ENCODE measurements at places on chromosomes 4 and X.
A peak's percentile ranks its signal among the peaks of the same experiment; 100 is the strongest.

- DNase-seq: no peak
These were observed 18.9 kb downstream of the FRAS1 start for GRCh38 chr4:78075986-78076385.

- peak; percentile 59 for DNase-seq
These were observed 29.0 kb downstream of the PDHA1 start for GRCh38 chrX:19372547-19373331.

DNA sequence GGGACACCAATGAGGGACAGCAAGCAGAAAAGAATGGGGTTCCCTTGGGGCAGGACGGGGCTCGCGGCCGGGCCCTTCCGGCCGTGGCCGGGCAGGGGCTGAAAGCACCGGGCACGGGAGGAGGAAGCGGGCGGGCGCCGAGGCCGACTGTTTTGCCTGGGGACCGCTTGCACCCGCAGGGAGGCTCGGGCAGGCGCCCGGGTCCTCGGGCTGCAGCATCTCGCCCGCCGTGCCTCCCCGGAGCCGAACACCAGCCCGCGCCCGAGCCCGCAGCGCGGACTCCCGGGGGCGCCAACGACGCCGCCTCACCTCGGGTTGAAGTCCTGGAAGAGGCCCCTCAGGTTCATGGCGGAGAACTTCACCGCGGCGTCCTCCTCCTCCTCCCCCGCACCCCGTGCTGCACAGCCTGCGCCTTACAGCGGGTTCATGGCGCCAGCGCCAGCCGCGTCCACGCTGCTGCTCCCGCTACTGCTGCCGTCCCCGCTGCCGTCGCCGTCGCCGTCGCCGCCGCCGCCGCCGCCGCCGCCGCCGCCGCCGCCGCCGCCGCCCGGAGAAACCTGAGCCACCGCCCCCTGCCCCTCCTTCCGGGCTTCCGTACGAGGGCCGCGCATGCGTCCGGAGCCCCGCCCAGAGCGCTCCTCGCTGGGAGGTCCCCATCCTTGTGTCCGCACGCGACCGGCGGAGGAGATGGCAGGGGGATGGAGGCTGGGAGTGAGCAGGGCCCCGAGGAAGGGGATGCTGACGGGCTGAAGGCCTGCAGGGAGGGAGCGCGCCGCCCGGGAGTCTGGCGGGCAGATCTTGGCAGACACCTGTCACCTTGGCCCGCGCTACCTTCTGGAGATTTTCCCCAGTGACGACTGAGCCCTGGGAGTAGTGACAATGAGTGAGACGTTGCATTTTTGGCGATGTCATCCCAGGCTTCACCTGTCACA, at the start of gene TMEM185A:
Gene TMEM185A (minus strand): TSS at position 559 of the 932 bp plus-strand sequence. CDS start 212 bp downstream, at position 347.
- peak; percentile 45 for DNase-seq

GRCh38 chr4:88964450-88964849, 92.5 kb downstream of the FAM13A start:
- DNase-seq: no peak

GRCh38 chr4:170949084-170949483, 859.3 kb upstream of the AADAT start:
- no peak for DNase-seq

Measured in NCI-H524 (cell line).